ENCODE measurements at places on chromosomes 7 and 10.

DNA sequence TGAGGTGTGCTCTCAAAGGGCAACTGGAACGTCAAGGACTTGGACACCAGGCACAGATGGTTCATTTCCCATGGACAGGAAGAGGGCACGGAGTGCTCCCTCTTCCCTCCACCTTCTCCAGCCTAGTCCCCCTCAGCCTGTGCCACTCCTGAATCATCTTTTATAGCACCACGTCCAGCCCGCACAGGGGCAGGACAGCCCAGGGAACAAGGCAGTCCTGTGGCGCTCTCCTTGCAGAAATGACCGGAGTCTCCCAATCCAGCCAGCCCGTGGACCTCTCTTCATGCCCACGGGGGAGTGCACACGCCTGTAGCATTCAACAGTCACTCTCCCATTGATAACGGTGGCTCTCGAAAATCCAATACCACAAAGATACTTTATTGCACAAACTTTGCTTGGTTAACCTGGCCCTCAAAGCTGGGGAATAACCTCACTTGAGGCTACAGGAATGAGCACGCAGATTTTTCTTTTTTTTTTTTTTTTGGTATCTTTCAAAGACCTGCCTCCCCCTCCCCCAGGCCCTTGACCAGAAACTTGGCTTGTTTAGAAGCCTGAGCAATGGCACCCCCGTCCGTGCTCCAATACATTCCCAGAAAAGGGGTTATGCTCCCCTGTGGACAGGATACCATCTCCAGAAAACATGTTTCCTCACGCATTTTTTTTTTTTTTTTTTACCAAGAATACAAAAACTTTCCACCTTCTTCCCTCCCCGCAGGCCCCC is 733 bp downstream of the PRKCQ start:
- DNase-seq = no peak

DNA sequence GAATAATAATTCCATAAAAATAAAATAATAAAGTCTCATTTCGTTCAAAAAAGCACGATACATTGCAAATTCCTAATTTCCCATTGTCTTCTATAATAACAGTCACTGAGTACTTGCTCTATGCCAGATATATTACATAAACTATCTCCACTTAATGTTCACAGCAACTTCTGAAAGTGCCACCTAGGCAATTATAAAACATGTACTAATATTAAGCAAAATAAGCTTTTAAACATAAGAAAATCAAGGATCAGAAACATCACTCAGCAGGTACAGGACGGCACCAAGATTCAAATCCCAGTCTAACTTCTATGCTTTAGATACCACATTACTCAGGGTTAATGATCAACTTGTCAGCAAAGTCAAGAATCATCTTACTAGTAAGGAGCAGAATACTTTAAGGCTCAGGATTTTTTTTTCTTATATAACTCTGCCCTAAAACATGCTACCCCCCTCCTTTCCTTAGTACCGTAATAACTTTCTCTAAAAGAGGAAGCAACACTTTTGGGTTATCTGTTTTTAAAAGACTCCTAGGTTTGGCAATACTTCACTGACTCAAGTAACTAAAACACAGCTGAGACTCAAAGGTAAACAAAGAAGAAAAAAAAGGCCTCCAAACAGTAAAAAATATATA is 51.3 kb downstream of the USP6NL start:
- DNase-seq = no peak

DNA sequence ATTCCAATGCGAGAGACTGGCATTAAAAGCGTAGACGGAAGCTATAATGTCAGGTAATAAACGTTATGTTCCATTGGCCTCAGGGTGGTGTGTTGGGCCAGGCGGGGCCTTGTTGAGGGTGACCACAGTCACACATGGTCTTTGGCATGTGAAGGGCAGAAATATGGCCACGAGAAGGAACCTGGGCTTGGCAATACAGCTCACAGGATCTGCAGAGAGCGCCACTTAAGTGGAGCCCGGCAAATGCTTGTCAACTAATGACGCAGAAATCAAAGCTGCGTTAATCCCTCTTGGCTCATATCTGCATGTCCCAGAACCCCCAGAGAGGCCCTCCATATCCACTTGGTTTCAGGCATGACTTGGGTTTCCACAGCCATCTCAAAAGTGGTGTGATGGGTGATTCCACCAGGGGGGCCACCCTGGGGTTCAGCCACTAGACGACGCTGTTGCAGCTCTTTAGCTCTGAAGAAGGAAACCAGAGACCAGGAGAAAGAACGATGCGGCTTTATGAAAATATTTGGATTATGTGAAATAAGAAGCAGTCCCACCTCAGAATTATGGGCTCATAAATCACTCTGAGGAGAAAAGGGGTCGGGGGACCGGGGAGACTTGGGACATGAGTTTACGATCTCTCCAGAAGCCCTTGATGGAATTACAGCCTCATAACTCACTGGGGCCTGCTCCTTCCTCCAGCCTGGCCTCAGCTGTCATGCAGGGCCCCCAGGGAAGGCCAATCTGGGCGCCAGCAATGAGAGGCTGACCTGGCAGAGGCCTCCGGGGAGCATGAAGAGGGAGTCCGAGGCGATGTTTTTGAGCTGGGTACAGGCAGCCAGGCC is 462.5 kb downstream of the PLXNA4 start:
- no peak for DNase-seq

DNA sequence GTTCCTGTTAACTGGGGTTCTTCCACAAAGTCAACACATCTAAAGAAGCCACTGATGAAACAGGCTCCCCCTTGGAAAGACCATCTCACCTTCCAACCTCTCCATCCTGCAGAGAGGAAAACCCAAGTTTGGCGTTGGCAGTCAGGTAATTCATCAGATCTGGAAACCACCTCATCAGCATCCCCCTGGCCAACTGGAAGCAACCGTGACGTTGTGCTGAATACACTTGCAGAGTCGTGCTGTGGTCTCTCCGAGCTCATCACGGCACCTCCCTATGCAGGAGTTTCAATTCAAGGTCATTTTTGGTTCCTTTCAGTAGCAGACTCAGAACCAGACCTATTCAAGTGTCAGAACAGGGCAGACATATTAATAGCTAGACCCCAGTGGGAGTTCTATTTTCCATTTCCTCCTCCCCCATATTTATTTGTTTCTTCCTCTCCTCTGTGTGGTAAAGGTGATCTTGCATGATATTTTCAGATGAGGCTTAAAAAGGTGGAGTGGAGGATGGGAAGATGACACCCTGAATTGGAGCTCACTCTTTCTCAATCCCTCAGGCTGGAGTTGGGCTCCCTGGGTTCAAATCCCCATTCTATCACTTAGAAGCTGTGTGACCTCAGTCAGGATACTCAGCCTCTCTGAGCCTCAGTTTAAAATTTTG is 149.1 kb upstream of the ADO start:
- DNase-seq = no peak

- DNase-seq = no peak
Observed at GRCh38 chr7:155468785-155469148, 10.8 kb downstream of the EN2 start.

- no peak for DNase-seq
Observed at GRCh38 chr10:117694190-117694589, 151.6 kb downstream of the EMX2 start.

GRCh38 chr7:103445228-103446048 is 569 bp downstream of the SLC26A5 start:
- no peak for DNase-seq

Measured in CD4-positive, alpha-beta memory T cell (primary cell).